ENCODE measurements at places on chromosomes 3 and 15.

GRCh38 chr3:65767551-65767950 is 271.2 kb downstream of the MAGI1 start:
- no peak for DNase-seq

- no peak for DNase-seq
These were observed 58.1 kb upstream of the SLC6A6 start for GRCh38 chr3:14344351-14344750.

DNA sequence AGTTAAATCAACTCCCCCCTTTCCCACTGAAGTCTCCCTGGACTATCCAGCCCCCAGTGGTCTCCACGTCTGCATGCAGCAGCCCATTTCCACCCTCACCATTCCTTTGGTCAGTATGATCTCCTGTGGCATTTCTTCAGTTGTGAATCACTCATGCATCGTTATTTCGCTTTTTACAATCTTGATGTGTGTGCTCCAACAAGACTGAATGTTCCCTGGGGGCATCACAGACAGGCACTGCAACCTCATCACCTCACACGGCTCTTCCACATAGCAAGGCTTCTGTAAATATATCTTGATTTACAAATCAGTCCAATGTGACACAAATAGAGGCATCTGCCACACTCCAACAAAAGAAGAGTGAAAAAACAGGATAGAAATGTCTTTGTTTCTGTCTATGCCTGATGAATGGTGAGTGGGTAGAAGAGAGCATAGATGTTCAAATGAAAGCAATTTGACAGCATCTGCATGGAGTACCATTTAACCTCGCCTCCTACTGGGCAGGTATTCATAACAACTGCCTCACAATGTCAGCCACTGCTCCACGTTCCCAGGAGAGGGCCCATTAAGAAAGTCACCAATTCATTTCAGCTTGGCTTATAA is 5.2 kb downstream of the HEG1 start:
- DNase-seq: no peak

DNA sequence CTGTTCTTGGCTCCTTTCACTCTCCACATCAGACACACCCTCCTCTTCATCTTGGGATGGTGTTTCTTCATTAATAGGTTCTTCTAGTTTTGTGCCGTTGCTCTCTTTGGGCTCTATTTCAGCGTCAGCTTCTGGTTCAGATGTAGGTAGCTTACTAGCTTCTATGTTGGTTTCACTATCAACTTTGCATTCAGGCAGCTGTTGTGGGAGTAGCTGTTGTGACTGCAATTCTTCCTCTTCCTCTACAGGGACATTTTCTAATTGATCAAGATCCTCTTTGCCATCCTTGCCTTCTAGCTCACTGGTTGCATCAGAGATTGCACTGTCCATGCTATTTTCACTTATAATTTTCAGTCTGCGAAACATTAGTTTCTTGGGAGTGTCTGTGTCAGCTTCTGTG is 80.1 kb downstream of the SETD2 start:
- no peak for DNase-seq

All from T follicular helper cell (primary cell).